ENCODE measurements at places on chromosomes 5 and 9.

- DNase-seq = no peak
Observed at GRCh38 chr5:172175263-172175719, 12.7 kb downstream of the STK10 start.

GRCh38 chr9:3361116-3361515 lies 164.7 kb downstream of the RFX3 start:
- no peak for DNase-seq

DNA sequence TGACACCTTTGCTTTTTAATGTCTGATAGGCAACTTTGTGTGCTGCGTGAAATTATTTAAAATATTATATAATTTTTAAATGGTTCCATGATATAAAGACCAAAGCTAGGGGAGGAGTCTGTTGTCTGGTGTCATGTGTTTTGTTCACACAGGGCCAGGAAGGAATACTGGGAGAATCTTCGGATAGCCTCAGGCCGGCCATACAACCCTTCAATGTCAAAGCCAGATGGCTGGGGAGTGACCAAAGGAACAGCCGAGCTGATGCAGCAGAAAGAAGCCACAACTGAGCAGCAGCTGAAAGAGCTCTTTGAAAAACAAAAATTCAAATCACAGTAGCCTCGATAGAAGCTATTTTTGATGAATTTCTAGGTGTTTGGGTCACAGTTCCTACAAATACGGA lies 19.2 kb downstream of the BHMT start:
- no peak for DNase-seq

DNA sequence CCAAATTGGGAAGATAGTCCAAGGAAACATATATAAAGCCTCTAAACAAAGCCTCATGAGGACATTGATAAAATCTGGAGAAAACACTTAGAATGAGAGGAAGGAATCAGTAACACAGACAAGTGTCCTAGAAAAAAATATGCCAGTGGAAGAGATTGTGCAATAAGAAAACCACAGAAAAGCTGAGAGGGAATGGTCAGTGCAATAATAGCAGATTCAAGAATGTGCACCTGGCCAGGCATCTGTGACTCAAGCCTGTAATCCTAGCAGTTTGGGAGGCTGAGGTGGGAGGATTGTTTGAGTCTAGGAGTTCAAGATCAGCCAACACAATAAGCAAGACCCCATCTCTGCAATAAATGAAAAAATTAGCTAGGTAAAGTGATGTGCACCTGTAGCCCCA lies 691.2 kb upstream of the CDH6 start:
- DNase-seq = no peak

- no peak for DNase-seq
Observed at GRCh38 chr9:95311961-95312360, 5.5 kb downstream of the FANCC start.

Measured in NCI-H2227 treated with DMSO at 0.1 percent for 48 hours (cell line).